ENCODE measurements at places on chromosomes 4 and X.

- no peak for DNase-seq
Observed at GRCh38 chrX:136710325-136710951, 62.5 kb downstream of the CD40LG start.

GRCh38 chrX:53317365-53318069 lies 36.1 kb upstream of the IQSEC2 start:
- DNase-seq, result peak; percentile 60

- DNase-seq, result no peak
Observed at GRCh38 chr4:154009191-154009590, 220.3 kb upstream of the SFRP2 start.

DNA sequence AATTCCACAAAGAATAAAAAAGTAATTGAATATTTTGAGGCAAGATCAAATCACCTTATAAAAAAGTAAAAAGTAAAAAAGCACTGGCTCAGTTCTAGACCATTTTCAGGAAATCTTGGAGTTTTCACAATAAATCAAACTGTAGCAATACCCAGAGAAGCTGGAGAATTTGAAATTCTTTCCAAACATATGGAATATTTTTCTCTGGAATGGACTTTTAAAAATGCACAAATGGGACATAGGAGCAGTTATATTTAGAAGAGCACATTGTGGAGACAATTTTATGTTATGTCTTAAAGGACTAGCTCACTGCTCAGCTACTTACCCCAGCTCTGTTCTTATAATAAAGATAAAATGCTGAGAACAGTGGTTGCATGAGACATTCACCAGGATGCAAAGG lies 211.9 kb upstream of the KIT start:
- no peak for DNase-seq

DNA sequence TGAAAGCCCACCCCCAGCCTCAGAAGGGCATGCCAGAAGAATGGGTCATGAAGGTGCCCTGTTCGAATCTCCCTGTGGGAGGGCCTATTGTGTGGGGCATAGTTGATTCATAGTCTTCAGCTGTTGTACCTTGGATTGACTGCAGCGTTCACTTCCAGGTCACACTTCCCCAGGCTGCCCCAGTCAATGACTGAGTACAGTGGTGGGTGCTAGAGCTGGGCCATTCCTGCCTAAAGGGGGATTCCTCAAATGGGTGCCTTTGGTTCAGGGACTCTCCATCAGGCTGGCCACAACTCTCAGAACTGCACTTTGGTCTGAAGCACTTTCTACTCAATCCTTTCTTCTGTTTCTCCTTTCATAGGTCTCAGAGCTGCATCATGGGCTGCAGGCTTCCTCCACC lies 35.0 kb upstream of the RASGEF1B start:
- DNase-seq, result no peak

- no peak for DNase-seq
Observed at GRCh38 chr4:8422327-8422726, 18.2 kb downstream of the ACOX3 start.

GRCh38 chr4:26459756-26460530 lies 30.3 kb downstream of the CCKAR start:
- no peak for DNase-seq

GRCh38 chrX:48782795-48783194 lies 3.6 kb upstream of the GATA1 start:
- no peak for DNase-seq

DNA sequence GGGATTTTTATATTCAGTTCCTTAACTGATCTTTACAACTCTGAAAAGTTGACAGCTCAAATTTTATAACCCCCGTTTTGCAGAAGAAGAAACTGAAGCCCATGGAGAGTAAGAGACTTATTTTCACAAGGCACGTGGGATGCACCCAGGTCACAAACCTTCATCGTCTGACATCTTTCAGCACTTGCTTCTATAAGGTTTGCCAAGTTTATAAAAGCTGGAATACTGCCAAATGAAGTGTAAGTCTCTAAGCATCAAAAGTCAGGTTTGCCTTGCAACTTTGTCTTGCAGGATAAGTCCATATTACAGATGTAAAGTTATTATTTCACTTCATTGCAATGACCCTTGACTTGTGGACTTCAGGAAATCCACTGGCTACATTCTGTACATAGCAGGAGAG lies 6.3 kb upstream of the KCNIP4 start:
- no peak for DNase-seq

GRCh38 chr4:113437129-113437528 lies 324.4 kb downstream of the CAMK2D start:
- DNase-seq, result no peak

GRCh38 chr4:86089781-86090323 lies 270.0 kb downstream of the MAPK10 start:
- no peak for DNase-seq

DNA sequence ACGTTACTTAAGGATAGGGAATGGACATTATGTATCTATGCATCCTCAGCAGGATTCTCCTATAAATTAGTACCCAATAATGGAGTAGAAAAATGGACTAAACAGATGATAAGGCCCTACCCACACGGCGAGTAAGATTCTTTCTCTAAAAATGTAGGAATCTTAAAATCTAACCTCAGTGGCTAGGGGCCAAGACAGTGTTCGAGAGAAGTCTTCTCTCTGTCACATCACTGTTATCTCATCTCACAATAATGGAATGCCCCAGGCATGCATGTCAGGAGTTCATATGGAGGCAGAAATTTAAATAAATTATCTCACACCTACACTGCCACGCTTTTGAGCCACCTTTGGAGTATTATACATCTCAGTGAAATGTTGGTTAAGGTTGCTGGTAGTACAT lies 132.9 kb downstream of the LDB2 start:
- no peak for DNase-seq

DNA sequence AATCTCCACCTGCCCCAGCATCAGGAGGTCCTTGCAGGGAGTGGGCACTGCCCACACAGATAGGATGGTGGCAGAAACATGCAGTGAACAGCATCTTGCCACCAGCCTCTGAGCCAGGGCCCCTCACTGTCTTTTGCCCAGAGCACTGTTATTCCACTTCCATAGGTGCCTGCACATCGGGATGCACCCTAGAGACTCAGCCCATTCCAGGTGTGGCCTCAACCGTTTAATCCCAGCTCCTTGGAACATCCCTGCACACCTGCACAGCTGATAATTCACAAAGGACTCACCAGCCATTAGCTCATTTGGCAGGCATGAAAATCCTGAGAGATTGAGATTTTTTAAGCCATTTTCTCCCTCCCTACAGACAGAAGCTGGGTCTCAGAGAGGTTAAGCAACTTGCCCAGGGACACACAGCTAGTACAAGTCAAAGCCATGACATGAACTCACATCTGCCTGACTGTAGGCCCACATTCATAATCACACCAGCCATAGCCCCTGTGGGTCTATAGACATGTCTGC lies 116.3 kb downstream of the EFNB1 start:
- DNase-seq, result no peak

DNA sequence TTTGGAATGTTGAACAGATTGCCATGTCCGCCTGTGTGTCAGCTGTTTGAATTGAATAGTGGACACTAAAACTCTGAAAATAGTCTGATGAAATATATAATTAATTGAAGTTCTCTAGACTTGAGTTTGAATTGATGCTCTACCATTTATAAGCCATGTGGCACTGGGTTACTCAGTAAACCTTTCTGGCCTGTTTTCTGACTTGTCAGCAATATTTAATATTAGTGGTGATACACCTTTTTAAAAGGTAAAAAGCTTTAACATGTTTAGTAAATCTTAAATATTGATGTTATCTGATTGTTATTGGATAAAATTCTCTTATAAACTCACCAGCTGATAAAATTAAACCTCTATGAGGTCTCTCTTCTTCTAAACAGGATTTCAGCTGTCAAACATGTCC lies 695.4 kb upstream of the HS3ST1 start:
- DNase-seq, result no peak

- DNase-seq, result peak; percentile 59
Observed at GRCh38 chr4:87058356-87059073, 123.7 kb downstream of the AFF1 start.

GRCh38 chr4:163612762-163613161 lies 118.3 kb downstream of the TMA16 start:
- DNase-seq, result no peak

GRCh38 chr4:122758033-122758432 lies 25.5 kb downstream of the BBS12 start:
- DNase-seq, result peak; percentile 6

- no peak for DNase-seq
Observed at GRCh38 chr4:102295153-102295862, 50.0 kb downstream of the SLC39A8 start.

GRCh38 chr4:48602763-48603162 lies 112.7 kb downstream of the ZAR1 start:
- no peak for DNase-seq

DNA sequence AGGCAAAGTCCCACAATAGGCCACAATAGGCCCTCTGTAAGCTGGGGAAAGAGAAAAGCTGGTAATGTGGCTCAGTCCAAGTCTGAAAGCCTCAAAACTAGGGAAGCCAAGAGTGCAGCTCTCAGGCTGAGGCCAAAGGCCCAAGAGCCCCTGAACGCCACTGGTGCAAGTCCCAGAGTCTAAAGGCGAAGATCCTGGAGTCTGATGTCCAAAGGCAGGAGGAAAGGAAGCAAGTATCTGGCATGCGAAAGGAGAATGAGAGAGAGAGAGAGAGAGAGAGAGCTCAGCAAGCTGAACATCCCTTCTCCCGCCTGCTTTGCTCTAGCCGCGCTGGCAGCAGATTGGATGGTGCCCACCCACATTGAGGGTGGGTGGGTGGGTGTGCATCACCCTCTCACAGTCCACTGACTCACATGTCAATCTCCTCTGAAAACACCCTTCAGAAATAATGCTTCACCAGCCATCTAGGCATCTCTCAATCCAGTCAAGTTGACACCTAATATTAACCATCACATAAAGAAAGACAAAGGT lies 30.9 kb upstream of the ELF2 start:
- DNase-seq, result no peak

GRCh38 chrX:130952266-130953043 lies 49.4 kb upstream of the ENOX2 start:
- DNase-seq, result no peak

GRCh38 chr4:89253311-89253710 lies 54.3 kb downstream of the GPRIN3 start:
- no peak for DNase-seq

DNA sequence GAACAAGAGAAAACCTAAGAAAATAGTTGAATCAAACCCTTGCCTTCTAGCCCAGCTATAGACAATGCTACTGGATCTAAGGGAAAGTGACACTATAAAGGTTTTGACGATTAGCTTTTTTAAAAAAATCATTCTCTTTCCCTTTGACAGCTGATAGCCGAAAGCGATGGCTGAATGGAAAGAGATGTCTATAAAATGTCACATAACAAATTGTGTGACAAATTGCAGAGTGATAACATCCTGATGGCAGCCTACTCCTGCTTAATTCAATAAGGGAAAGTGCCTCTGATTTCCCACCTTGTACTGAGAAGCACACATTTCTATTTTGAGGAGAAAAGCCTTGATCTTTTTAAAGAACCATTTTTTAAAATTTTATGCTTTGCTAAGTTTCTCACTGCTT lies 114.5 kb downstream of the SORBS2 start:
- peak; percentile 55 for DNase-seq

GRCh38 chr4:189232274-189232673 lies 708.4 kb upstream of the FRG1 start:
- no peak for DNase-seq
